Effector CD8-positive, alpha-beta T cell (primary cell): ENCODE measurements at places on chromosomes 2 and 18.

DNA sequence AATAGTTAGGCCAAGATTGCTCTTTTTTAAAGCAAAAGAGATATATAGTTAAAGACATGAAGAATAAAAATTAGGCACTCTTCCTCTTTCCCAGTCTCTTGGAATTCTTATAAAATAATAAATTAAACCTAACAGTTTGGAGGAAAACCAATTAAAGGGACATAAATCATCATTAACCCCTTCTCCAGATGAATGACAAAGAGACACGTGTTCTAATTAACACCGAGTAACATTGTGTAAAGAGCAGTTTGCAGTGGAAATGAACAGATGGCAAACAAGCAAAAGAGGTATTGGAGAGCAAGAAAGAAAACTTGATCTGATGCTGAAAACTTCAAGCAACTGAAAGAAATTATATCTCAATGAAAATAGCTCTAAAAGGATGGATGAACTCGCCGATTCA, 48.4 kb downstream of the BCL2 start:
- DNase-seq, result no peak

DNA sequence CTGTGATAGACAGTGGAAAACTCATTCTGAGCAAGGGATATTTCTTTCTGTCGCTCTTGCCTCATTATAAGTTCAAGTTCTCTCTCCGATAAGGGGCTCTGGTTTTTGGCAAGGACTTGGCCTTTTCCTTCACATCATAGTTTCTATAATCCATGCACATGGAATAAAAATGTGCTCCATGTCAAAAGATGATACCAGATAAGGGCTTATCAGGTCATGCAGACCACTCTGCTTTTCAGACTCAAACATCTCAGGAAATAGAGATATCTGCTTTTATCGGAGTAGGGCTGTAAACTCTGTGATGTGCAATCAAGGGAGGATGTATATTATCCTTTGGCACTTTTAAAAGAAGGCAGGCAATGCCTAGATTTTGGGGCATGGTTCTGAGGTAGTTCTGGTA, 45.0 kb upstream of the DARS1 start:
- DNase-seq, result no peak

DNA sequence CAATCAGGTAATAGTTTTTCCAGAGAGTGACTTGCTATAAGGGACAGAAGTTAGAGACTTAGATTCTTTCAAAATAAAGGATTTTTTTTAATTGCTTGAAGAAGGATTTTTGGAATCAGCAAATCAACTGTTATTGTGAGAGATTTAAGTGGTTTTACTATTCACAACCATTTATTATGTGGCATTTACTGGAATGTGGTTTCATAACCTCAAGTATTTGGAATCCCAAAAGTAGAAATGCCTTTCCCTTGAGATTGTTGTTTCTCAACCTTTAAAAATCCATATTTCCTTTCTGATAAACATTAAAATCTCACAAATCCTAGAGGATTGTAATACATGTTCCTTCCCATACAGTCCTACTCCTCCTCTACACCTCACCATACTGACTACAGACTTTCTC, 5.0 kb downstream of the TANK start:
- DNase-seq, result no peak

DNA sequence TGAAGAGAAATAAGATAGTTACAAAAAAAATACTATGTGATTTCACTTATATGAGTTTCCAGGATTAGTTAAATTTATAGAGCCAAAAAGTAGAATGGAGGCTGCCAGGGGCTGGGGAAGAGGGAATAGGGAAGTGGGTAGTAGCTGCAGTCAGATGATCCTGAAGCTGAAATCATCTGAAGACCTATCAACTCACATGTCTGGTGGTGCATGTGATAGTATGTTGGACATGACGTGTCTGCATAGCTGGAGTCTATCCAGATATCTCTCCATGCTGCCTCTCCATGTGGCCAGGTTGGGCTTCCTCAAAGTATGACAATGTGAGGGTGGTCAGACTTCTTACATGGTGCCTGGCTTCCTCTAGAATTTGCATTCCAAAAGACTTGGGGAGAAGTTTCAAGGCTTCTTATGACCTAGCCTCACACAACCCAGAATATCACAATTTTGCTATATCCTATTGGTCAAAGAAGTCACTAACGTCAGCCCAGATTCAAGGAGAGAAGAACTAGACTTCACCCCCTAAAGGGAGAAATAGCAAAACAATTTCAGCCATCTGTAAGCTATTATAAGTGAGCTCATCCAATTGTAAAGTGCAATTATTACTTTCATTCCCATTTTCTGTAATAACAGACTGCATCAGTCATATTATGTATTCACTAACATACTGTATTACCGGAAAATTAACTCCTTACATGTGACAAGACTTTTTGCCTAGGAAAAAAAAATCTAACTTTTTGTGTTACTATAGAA, 14.0 kb upstream of the ZNF396 start:
- no peak for DNase-seq

- DNase-seq, result no peak
Measured at GRCh38 chr18:77123320-77124231, 9.0 kb downstream of the MBP start.

DNA sequence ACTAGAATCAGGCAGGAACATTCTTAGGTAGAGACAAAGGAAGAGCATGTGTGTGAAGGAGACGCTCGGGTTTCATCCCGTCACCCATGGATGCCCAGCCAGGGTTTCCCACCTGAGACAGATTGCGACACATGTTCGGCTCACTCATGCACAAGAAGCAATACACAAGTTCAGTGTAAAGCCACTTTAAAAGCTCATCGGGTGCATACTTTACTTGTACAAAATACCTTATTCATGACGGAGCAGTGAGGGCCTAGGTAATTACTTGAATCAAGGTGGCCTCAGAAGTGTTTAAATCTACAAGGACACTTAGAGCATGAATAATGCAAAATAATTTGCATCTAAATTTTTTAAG, 42.0 kb downstream of the ZEB2 start:
- DNase-seq, result no peak

DNA sequence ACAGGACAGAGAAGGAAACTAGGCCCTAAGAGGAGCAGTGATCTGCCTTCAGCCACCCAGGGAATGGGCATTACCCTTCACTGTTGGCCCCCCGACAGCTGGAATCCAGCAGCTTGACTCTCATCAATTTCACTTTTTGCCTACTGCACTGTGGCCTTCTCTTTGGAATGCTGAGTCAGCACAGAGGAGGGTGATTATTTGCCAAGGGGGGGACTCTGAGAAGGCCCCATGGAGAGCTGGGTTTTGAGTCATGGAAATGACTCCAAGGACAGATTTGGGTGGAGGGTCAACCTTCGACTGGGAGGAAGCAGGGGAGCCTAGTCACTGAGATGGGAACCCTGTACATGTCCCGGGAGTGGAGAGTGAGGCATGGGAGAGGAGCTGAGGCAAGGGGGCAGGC, 38.1 kb upstream of the NTSR2 start:
- no peak for DNase-seq

DNA sequence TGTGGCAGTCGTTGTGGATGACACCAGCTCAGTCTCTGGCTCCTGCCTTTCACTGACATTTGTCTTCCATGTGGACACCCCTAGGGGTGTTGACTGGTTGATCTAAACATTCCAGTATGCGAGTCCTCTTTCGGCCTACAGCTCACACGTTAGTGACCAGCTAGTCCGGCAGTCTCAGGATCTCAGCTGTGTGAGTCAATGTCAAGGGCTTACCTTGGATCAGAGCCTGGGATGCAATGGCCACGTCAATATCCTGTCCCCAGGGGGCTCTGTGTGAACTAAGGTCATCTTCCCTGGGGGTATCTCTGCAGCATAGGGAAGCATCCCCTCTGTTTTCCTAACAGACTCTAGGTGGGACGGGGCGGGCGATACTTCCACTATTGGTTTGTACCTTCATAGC, 35.1 kb upstream of the YWHAQ start:
- DNase-seq, result no peak

GRCh38 chr2:193076995-193077394, 882.3 kb upstream of the TMEFF2 start:
- no peak for DNase-seq

DNA sequence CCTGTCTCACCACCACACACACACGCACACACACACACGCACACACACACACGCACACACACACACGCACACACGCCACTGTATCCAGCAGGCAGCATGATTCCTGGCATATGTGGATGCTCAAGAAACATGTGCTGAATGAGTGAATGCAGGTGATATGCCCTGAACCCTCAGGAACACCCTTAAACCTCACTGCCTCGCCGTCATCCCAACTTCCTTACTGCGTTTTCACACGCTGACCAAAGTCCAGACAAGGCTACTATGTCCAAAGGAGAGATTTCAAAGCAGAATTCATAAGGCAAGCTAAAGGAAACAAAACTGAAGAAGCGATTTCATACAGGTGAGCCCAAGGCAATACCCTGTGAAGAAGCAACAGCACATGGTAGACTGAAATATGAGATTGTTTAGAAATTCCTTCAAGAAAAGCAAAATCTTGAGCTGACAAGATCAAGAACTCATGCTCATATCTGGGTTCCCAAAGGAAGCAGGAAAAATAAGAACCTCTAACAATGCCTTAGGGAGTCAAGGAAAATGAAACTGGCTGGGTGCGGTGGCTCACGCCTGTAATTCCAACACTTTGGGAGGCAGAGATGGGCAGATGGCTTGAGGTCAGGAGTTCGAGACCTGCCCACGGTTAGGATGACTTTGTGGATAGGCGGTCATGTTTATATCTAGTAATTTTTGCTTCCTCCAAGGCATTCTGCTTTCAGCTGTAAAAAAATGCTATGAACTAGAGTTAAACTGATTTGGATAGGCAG, 69.1 kb downstream of the TNFRSF11A start:
- DNase-seq, result no peak
